ENCODE measurements at places on chromosomes 4 and X. TPM values are rescaled to one million over a fixed set of nuclear protein-coding genes. Genes with fewer than 3 reads are reported as not detected.

Gene GPM6B
- total RNA-seq, result 0.81 TPM

Gene MND1
- total RNA-seq, result 0.54 TPM

Gene SLC10A6
- under 0.01 TPM for total RNA-seq

Gene COL4A5
- total RNA-seq, result under 0.01 TPM

Gene FRG1
- 5.7 TPM for total RNA-seq

Gene NPNT
- not detected for total RNA-seq

Gene SRPK3
- total RNA-seq, result 0.27 TPM

Gene RTL9
- total RNA-seq, result under 0.01 TPM

Gene NDST3
- 0.27 TPM for total RNA-seq

Gene RAB40AL
- total RNA-seq, result 1.3 TPM

Gene C4orf36
- total RNA-seq, result 0.54 TPM
